ENCODE measurements at places on chromosomes 7 and 10.

DNA sequence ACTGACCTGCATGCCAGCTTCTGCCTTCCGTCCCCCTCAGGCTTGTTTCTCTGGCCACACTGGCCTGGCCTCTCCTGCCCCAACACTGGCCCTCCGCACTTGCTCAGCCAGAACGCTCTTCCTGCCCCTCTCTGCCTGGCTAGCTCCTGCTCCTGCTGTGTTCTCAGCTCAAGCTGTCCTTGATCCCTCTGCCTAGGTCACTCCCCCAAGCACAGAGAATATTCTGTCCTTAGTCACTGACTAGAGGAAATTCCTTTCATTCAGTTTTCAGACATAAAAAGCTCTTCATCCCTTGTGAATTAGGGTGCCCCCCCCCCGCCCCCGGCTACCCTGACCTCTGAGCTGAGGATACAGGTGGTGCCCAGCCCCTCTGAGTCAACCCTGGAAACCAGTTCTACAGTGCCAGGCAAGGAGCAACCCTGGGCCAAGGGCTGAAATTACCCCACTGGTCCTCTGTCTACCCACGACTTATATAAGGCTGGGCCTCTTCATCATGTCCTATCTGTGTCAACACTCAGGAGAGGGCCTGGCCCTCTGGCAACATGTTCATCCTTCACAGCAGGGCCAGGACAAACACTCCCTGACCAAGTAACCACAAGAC, 6.6 kb upstream of the SGPL1 start:
- DNase-seq: no peak

GRCh38 chr7:91082038-91082437, 182.2 kb upstream of the FZD1 start:
- DNase-seq: no peak

DNA sequence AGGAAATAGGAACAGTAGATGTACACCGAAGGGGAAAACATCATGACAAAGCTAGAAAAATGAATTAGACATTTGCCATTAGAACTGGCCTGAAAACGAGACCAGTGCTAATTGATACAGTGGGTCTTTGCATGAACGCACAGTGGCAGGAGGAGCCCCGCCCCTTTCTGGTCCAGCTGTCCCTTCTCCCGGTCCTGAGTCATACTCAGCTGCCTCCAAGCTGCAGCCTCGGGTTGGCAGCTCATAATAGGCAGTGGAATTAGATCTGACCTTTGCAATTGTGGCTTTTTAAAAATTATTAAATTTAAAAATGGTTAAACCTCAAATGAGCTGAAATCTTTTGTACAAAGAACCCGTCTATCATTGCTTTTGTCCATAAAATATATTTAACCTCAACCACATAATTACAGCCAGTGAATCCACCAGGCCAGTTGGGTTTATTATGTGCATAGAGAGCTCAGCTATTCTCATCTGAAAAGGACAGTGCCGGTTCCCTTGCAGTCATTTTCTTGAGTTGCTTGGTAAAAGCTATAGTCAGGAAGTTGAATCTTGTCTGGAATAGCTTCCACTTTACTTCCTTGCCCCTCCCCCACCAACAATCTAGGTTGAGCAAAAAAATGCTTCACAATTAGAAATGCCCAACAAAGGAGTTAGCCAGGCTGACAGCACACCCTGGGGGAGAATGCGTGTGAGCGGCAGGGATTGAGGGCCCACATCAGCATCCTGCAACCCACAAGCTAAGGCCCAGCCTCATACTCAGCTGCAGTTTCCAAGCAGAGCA, 147.1 kb downstream of the BUB3 start:
- DNase-seq: no peak

DNA sequence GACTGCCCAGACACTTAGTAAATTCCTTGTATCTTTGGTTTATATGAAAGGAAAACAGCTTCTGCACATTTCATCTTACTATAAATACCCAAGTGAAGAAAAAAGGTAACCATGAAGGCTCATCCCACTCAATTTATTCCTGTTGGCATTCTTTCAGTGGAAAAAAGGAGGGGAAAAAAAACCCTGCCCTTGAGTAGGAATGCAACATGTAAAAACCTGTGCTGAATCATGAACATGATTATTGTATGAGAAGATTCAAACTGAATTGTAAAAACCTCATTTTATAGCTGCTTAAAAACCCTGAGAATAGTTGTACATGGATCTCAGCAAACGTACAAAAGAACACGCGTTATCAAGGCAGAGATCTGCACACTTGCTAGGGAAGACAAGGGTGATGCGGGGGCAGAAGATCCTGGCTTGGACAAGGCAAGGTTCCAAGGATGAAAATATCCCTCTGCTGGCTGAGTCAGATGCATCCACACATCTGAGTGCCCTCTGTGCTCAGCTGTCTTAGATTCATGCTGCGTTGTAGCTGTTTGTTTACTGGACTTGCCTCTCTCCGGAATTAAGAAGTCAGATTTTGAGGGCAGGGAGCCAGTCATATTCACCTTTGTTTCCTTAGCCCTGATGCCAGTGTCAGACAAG, 658.2 kb downstream of the PARD3 start:
- no peak for DNase-seq

DNA sequence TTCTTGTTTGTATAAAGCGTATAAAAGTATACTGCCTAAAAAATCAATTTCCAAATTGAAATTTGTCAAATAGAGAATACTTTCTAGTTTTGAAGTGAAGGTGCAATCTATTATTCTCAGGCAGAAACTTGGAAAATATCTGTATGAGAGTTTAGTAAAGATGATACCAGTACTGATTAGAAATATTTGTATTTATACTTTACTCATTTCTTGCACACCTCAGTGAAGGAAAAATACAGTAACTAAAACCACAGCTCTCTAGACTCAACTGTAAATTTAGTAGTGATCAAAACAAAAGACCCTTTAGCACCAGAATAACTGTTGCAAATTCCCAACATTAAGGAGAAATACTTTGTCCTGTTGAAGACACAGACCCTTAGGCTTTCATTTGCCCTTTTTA, 71.3 kb upstream of the CYP26C1 start:
- no peak for DNase-seq

- no peak for DNase-seq
Measured at GRCh38 chr7:159013825-159014289, 130.8 kb downstream of the VIPR2 start.

DNA sequence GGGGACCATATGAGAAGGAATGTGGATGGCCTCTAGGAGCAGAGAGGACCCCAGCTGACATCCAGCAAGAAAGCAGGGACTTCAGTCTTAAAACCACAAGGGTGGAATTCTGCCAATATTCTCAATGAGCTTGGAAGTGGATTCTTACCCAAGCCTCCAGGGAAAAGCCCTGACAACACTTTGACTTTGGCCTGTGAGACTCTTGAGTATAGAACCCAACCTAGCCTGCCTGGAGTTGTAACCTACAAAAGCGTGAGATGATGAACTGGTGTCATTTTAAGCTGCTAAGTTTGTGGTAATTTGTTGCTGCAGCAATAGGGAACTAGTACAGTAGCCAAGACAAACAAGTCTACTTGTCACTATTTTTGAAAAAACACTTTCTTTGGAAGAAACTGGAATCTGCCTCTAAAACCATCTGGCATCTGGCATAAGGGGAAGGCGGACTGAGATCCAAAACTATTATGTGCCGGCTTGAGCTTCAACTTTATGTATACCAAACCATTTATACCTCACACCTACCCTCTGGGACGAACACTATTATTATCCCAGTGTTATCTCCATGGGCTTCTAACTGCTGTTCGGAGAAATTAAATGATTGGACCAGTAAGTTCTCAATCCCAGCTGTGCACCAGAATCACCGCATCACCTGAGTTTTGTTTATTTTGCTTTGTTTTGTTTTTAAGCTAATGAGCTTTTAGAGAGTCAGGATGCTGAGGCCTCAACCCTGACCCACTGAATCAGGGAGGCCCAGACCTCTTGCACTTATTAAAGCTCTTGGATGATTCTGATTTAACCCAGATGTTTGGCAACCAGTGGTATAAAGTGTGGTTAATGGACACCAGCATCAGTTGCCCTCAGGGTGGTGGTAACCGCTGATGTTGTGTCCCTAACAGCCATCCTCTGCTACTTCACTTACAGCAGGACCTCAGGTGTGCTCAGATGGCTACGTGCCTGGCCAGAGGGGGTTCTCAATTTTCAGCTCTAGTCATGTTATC, 83.0 kb downstream of the C1GALT1 start:
- DNase-seq: no peak

GRCh38 chr10:108852211-108852610, 1071.1 kb downstream of the XPNPEP1 start:
- no peak for DNase-seq

DNA sequence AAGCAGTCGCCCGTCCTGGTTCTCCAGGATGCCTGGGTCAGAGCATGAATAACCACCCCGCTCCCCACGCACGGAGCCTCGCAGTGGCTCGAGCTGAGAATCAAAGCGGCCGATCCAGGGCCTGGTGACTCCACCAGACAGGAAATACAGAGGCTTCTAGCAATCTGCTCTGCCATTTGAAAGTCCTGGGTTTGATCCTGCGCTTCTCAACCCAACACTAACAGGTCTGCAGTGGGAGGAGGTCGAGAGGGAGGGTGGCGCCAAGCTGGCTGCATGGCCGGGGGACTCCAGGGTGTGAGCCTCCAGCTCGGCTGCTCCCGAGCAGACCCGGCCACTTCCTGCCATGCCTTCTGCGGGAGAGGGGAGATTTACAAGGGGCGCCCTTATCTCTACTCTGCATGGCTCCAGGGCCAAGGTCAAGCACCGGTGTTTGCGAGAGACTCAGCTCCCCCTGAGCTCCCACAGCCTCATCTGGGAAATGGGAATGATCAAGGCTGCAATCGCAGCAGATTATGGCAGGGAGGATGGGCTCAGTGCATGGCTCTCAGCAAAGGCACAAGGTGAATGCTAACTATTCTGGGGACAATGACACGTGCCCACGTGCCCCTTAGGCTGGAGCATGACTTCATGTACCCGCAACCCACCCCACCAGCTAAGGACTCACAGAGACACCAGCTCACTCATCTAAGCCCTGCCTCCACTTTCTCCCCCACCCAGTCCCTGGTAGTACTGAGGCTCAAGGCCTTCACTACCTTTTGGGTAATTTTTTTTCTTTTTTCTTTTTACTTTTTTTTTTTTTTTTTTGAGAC, 73.9 kb upstream of the TNRC18 start:
- no peak for DNase-seq

DNA sequence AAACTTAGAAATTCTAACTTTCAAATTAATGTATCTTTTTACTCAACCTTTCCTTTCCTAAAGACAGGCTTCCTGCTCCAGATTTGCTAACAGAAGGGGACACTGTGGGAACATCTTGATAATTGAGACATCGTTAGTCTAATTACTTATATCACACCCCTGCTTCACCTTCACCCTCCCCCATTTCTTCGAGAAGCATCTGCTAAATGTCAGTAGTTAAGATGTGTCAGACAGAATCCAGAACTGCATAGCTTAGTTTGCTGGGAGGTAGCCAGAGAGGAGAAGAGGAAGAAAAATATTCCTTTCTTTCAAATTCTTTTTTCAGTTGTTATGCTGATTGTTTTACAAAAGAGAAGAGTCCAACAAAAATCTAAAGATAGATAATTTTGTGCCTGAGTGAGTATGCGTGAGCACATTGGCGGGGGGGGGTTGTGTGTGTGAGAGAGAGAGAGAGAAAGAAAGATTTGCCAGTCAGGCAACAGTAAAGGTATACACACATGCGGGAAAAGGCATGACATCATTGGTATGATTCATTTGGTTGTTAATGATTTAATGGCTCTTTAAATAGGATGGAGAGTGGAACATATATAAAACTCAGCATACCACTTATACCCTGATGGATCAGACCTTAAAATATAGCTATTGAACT, 192.4 kb downstream of the PTN start:
- DNase-seq: no peak

- no peak for DNase-seq
Measured at GRCh38 chr10:26215935-26216584, 514 bp upstream of the GAD2 start.

GRCh38 chr7:69049326-69049725, 548.9 kb upstream of the AUTS2 start:
- DNase-seq: no peak

DNA sequence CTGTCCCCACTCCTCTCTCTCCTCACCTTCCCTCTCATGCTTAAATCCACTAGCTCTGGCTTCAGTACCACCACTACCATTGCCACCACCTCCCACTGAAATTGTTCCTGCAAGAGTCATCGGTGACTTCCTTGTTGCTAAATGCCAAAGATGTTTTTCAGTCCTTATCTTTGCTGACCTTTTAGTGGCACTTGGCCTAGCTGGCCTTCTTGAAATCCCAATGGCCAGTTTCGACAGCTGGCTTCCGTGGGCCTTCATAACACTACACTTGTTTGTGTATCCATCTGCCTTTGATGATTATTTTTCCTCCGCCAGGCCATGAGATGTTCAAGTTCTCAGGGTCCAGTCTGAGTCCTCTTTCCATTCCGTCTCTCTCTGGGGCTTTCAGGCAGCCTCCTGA, 118.2 kb upstream of the NANOS1 start:
- DNase-seq: no peak

DNA sequence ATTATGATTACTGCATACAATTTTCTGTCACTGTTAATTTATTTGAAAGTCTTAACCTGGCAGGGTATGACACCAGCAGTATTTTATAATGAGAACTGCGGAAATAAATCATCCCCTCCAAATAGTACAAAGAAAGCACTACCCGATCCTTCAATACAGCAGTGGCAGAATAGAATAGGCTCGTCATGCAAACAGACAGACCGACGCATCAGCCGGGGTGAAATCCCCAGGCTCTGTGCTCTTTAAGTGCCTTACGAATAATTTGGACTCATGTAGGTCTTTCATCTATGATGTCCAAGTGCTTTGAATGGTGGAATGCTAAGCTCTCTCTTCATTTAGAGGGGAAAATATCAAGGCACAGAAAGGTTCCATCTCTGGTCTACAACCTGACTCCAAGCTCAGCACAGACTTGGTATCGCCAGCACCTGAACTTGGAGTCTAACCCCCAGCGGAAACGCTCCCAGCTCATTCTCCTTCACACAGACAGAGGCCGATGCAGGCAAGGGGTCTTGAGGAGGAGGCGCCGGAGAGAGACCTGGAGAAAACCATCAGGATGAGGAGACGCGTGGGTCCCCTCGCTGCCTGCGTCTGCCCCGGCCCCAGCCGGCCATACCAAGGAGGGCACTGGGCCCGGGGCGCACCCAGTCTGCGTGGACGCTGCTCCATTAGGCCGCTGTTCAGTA, 568.1 kb upstream of the MKI67 start:
- no peak for DNase-seq

DNA sequence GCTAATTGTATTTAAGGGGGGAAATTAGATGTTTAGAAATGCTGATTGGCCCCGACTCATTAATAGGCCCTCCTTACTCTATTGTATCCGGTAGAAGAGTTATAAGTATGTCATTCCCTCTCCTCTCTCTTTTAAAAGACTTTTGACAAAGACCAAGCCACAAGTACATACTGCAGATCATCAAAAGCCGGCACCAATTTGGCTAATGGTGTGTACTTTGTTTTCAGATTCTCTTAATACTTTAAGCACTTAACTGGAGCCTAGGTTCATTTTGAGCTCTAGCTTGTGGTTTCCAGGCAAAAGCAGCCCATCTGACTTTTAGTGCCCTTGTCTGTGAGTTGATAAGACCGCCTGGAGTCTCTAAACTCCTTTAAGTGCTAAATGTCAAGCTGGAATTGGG, 210.0 kb upstream of the LYZL1 start:
- DNase-seq: no peak

DNA sequence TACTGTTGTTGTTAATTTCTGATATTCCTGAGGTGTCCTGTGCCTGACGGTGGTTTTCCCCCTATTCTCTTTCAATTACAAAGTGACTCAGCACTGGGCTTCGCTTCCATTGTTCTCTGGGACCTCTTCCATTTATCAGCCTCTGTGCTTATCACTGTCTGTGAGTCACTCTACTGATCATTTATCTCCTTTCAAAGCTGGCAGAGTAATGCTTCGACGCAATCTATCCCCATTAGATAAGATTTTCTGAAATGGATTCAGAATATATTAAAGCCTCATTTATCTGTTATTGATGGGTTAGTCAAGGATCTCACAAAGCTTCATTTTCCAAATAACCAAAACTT, 679.2 kb downstream of the SDK1 start:
- no peak for DNase-seq

Data from activated T-helper 1 cell treated with anti-CD3 and anti-CD28 coated beads, Interleukin-2, amount 50 U/mL, for 16 hours (primary cell).